ENCODE measurements at places on chromosomes 5 and 9.

DNA sequence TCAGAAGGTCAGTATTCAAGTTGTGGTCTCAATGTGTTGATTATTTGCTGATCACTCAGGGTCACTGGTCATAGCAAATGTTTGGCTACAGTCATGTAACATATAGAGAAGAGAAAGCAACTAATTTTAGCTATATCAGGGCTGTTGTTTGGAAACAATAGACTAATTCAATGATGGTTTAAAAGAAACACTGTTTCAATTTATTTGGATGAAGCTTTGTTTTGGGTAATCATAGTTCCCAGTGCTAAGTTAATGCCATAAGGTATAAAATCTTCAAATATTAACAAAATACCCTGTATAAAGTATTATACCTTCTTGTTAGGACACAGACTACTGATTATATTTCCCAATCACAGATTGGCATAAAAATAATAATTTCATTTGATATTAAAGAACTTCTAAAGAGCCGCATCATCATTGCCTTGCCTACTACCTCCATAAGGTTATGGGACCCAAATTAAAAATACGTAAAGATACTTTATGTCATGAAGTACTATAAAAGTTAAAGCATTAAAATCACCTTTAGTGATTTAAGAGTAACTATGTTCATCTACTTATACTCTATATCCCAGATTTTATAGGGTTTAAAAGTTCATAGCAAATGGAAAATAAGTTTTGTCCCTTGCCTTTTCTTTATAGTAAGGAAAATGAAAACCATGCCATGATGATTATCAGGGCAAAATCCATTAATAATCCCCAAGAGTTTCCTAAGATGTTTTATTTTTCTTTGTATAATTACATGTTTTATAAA lies 6.0 kb downstream of the NR3C1 start:
- no peak for DNase-seq

- DNase-seq, result no peak
Measured at GRCh38 chr5:35675392-35675791, 57.7 kb downstream of the SPEF2 start.

- DNase-seq, result peak; percentile 66
Measured at GRCh38 chr5:176596689-176597416, 13.1 kb downstream of the GPRIN1 start.

GRCh38 chr5:151075698-151076331 lies 5.0 kb downstream of the TNIP1 start:
- no peak for DNase-seq

DNA sequence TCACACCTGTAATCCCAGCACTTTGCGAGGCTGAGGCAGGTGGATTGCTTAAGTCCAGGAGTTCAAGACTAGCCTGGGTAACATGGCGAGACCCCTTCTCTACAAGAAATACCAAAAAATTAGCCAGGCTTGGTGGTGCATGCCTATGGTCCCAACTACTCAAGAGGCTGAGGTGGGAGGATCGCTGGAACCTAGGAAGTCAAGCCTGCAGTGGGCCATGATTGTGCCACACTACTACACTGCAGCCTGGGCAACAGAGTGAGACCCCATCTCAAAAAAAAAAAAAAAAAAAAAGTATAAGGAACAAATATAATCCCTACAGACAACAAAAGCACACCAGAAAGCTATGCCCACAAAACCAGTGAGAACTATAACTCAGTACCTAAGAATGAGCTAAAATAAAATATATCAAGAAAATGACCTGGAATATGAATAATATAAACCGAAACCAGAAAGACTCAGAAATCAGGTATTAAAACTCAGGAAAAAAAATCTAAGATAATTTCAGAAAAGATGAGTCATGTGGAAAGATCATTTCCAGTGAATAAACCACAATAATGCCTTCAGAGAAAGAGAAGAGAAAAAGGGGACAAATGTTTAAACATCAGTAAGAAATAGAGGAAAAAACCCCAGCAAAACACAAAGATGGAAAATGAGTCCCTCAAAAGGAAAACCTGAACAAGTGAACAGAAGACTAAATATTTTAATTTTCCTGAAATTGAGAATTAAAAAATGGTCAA lies 57.4 kb downstream of the GOLPH3 start:
- DNase-seq, result no peak

DNA sequence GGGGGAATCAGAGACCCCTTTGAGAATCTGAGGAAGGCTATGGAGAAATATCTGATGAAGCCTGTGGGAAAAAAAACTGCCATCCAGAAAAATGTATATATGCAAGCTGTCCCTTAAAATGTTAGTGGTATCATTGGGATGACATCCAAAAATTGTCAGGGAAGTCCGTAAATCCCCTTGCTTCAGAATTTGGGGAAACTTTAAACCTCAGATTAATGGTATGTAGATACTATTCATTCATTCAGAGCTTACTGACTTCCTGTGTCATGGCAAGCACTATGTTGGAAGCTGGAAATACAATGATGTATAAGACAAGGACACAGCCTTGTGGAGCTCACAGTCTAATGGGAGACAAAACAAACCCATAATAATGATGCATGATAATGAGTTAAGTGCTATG lies 10.9 kb upstream of the MOB3B start:
- DNase-seq, result no peak

GRCh38 chr9:98182889-98183599 lies 9.4 kb downstream of the CORO2A start:
- DNase-seq, result no peak

DNA sequence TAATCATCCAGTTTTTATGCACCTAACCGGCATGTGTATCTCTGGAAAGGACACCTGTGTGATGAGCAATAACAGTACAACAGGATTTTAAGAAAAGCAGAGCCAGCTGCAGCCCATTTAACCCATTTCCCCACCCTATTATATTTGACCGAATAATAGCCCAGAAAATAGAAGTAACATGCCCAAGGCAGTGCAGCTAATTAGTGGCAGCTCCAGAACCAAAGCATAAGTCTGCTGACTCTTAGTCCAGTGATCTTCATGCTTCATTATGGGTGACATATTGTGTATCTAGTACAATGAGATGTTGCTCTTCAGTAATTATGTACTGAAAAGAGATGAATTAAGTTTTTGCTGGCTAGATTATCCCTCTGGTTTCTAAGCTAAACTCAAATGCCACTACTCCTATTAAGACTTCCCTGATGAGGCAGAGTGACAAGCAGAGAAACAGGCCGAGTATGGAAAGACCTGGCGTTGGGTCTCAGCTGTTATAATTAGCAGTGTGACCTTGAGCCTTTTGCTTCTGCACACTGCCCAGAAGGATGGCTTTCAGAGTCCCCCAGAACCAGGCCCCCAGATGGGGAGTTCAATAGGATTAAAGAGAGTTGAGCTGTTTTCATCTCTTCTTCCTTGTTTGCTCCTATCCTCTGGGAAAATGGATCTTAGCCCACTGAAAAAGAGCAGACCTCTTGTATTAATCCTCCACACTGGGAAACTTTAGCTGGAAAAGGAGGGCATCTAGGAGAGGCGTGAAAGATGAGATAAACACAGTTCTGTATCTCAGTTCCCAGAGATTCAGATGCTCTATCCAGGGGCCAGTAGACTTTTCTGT lies 10.8 kb upstream of the C1QTNF3 start:
- DNase-seq, result no peak

- DNase-seq, result no peak
Measured at GRCh38 chr5:55568654-55569512, 34.1 kb upstream of the PLPP1 start.

DNA sequence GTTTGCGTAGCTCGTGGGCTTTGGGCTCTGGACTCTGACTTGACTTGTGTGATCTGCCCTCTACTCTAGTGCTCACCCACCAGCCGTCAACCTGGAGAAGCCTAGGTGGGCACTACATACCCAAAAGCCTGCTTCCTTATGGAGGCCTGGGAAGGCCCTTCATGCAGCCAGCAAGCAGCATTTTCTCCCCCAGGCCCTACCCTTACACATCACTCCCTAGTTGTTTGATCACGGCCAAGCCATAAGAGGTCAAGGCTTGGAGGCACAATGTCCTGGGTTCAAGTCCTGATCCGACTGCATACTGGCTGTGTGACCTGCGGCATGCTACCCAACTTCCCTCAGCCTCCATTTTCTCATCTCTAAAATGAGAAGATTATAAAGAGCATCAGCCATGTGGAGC lies 151.3 kb upstream of the EGFLAM start:
- DNase-seq, result no peak

GRCh38 chr9:76082057-76082456 lies 191.6 kb downstream of the PCSK5 start:
- DNase-seq, result no peak

DNA sequence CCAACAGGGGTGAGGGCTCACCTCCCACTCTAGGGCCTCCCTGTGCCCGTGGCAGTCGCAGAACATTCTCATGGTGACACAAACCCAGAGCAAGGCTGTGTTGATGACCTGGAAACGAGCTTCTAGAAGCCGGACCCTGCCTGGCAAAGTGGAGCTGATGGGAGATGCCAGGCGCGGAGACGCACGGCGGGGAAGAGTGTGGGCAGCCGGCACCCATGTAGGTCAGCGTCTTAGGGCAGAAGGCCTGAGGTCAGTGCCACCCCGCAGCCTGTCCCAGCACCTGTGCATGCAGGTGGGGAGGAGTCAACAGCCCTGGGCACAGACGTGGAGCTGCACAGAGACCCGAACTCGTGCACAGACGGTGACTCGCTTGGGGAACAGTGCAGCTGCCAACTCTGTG lies 5.4 kb downstream of the SLC6A18 start:
- no peak for DNase-seq

DNA sequence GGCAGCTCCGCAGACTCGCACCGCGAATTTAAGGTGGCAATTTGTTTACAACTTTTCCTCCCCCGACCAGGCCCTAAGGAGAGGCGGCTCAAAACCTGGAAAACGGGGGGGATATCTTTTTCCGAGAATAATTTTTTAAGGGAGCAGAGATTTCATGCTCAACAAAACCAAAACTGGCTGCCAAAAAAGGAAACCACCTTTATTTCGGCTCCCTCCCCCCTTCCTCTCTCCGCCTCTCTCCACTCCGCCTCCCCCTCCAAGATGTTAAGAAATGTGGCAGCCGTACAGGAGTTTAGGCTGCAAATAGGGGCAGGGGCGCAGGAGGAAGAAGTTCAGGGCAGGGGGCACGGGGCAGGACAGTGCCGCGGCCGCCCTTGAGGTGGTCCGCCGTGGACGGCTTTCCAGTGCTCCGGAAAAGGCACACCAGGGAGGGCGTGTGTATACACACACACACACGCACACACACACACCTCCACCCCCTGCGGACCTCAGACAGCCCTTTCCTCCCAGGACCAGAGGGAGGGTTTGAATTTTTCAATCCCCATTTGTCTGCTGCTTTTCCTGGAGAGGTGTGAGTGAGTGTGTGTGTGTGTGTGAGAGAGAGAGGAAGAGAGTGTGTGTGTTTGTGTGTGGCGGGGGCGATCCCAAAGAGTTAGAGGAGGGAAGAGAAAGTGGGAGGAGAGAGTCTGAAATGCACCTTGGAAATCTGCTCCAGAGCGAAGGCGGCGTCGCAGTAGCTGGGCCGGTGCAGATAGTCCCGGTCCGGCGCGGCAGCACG lies 9.1 kb downstream of the PTCH1 start:
- peak; percentile 72 for DNase-seq

- DNase-seq, result no peak
Measured at GRCh38 chr5:149028161-149028560, 34.7 kb downstream of the SH3TC2 start.

- DNase-seq, result no peak
Measured at GRCh38 chr5:113381791-113382190, 53.0 kb downstream of the TSSK1B start.

DNA sequence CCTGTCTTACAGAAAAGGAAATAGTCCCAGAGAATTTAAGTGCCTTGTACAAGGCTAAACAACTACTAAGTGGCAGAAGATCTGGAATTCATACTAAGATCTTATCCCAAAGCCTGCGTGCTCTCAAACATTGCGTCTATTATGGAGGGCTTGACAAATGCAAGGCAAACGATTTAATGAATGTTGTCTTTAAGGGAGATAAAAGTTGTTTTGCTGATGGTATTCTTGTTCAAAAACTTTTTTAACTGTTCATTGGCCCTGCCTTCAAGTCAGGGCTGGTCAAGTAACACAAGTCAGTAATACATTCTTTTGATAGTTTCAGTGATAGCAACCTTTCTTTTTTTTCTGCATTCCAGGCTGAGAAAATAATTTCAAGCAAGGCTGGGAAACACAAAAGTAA lies 1.7 kb upstream of the SLC38A9 start:
- DNase-seq, result no peak

DNA sequence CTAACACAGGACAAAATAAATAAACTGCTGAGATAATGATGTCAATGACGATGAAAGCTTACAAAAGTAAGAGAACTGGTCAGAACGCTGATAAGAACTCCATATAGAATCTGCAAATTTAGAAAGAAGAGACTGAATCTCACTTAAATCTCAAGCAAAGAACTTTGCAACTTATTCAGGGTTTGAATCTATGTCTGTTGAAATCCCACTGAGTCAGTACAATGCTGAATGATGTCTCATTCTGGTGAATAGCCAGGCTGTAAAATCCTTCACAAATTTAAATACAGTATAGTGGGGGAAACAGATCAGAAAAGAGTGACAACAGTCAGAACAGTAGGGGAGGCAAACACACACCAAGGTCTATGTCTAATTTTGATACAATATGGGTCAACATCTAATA lies 38.9 kb upstream of the NR3C1 start:
- no peak for DNase-seq

DNA sequence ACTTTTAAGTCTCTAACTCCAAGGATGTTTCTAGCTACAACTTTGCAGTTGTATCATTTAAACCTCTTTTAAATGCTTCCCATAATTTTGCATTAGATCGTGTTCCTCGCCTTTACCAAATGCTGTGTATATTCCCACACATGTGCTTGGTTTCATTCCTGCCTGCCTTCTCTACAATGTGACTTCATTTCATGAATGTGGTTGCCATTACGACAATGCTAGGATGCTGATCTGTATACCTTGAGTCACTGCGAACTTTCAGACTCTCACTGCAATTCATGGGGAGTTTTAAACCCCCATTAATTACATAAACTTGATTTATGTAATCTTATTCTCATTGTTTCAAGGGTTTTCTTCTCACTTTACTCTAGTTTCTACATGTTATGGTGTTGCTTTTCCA lies 50.3 kb downstream of the UBE2QL1 start:
- no peak for DNase-seq

DNA sequence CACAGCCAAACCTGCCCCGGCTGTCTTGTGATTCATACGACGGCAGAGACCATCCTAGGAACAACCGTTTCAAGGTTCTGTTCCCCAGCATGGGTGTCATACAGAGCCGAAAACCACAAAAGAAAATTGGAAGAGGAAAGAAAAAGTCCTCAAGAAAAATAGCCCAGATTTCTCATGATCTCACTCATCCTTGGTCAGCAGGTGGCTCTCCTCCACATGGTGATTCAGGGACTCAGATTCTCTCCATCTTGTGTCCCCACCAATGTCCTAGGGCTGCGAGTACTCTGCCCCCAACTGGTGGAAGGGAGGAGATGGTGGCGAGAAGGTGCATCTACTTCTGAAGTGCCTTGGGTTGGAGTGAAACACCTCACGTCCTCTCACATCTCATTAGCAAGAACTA lies 25.6 kb downstream of the PDZD2 start:
- peak; percentile 64 for DNase-seq

- DNase-seq, result no peak
Measured at GRCh38 chr5:154366353-154366752, 79.4 kb upstream of the SAP30L start.

GRCh38 chr9:121115466-121115865 lies 40.7 kb downstream of the CNTRL start:
- DNase-seq, result peak; percentile 15

- DNase-seq, result no peak
Measured at GRCh38 chr5:126926187-126926586, 104.2 kb downstream of the MARCHF3 start.
